NCI-H460 (cell line): ENCODE measurements at places on chromosomes 16 and 17.

GRCh38 chr16:66386629-66387622 lies 20.4 kb downstream of the CDH5 start:
- no peak for DNase-seq

- no peak for DNase-seq
Observed at GRCh38 chr16:80672379-80672778, 131.6 kb downstream of the DYNLRB2 start.

DNA sequence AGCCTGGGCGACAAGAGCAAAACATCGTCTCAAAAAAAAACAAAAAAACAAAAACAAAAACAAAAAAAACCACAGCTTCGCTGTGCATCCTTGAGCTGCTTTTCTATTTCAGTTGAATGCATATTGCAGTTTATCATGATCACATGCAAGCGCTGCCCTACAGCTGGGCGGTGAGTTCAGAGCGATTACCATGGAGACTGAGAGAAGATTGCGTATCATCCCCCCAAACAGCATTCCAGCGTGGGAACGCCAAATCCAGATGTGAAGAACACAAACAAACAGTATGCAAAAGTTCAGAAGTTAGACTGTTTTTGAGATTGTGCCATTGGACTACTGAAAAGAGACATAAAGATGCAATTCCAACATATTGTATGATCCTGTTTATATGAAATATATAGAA lies 15.1 kb upstream of the SLC52A1 start:
- no peak for DNase-seq

DNA sequence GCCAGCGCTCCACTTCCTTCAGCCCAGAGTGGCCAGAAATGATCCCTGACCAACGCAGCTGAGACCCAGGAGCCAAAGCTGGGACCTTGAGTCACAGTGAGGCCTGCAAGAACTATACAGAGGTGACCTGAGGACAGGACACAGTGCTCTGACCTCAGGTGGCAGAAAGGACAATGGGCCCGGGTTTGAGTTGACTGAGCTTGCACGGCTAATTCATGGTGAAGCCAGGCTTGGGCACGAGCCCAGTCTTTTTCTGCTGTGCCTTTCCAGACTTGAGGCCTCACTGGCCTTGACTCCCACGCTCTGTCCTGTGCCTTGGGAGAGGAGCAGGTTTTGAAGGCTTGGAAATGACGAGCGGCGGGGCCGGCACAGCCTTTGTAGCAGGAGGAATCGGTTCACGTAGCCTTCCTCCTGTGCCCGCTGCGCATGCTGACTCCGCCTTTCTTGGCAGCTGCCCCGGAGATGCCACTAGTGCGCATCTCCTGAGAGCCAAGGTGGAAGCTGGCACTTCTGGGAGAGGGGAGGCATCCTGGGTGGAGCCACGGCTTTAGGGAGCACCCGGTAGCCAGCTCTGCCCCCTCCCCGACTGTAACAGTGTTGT lies 34.9 kb downstream of the NDEL1 start:
- DNase-seq, result no peak

DNA sequence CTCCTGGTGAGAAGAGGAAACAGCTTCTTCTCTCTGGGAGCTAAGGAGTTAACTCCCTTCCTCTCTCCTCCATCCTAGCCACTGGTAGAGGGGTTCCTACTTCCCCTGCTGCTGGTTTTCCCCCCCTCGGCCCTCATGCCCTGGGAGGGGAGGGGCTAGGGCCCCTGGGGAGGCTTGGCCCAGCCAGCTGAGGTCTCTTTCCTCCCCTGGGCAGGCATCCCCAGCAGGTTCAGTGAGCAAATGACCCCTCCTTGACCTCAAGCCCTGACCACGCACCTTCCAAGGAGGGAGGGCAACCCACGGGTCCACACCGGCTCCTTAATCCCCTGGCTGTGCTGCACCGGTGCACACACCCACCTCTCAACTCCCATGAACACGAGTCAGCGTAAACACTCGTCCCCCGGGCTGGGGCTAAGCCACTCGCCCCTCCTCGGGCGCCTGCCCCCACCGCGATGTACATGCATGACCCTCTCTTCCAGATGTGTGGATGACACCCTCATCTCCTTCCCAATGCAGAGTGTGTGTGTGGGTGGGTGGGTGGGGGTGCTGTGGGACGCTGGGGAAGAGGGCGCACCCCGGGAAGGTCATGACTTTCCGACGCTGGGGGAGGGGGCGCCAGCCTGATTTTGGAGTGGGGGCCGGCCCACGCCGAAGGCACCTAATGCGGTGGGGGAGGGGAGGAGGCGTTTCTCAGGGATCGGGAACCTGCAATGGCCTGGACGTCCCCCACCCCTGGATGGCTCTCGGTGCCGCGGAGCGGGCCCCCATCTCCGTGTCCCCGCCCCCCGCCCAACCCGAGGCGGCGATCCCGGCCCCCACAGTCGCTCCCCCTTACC lies 33.7 kb downstream of the SRCIN1 start:
- DNase-seq, result no peak

GRCh38 chr17:36525888-36526287 lies 8.8 kb downstream of the MYO19 start:
- no peak for DNase-seq

DNA sequence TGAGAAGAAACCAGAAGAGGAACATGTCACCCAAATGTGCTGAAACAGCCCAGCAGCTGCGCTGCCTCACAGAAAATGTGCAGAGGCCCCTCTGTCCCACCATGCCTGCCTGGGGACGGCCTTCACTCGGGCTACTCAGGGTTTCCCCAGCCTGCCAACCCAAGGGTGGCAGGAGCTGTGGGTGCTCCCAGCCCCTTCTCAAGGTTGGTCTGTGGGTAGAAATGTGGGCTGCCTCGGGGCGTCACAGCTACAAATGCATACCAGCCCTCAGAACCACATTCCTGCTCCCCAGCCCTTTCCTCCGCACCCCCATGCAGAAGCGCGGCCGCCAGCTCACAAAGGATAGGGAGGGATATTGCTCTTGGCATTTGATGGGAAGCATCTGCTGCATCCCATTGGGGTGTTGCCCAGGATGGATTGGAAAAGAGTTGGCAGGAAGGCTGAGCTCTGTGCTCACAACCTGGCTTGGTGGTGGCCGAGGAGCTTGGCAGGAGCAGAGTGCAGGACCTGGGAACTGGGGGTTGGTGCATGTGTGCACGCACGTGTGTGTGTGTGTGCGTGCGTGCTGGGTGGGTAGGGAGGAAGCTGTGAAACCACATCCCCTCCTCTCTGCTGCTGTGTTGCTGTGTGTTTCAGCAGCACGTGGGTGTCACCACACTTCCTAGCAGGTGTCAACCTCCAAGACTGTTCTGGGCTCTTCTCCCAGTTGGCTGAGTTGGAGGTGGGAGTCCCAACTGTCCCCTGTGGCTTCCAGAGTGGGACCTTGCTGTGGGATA lies 304.4 kb downstream of the SEC14L1 start:
- DNase-seq, result no peak

DNA sequence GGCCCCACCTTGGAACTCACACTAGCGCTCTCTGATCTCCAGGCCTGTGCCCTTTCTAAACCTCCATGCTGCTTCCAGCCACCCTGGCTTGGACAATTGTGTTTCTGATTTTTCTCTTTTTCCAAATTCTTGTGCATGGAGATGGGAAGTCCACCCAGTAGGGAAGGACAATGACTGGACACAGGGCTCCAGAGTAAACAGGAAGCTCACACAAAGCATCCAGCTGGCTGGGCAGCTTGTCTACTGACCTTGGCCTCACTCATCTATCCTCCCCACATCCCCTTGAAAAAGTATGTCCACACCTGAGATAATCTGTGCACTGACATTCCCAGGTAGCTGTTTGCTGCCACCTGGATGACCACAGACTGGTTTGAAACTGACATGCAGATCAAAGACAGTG lies 331.2 kb upstream of the MAF start:
- no peak for DNase-seq

GRCh38 chr17:81685108-81685507 lies 1.3 kb downstream of the HGS start:
- no peak for DNase-seq

DNA sequence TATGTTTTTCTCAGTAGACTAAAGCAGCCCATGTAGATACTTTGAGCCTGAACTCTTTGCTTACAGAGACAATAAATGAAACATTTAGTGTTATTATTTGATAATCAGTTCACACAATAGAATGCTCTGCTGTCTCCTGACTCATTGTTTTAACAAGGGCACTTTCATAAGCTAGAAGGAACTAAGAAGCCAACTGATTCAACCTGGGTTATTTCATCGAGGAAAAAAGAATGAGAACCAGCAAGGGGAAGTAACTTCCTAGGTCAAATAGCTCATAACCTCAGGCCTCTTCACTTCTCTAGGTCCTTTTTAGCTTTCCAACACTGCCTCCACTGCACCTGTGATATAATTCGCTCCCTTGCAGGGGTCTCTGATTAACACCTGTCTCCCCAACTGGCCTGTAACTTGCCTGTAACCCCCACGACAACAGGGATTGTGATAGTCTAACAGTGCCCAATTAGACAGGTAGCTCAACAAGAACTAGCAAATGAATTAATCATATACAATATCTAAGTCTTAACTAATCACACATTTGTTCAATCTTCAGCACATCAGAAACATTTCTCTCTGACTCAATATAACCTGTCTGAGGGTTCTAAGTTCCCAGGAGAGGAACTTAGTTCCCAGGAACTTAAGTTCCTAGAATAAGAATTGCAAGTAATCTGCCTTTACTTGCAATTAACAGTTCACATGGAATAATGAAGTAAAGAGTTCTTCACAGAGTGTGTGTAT lies 34.8 kb downstream of the RFFL start:
- DNase-seq, result no peak

DNA sequence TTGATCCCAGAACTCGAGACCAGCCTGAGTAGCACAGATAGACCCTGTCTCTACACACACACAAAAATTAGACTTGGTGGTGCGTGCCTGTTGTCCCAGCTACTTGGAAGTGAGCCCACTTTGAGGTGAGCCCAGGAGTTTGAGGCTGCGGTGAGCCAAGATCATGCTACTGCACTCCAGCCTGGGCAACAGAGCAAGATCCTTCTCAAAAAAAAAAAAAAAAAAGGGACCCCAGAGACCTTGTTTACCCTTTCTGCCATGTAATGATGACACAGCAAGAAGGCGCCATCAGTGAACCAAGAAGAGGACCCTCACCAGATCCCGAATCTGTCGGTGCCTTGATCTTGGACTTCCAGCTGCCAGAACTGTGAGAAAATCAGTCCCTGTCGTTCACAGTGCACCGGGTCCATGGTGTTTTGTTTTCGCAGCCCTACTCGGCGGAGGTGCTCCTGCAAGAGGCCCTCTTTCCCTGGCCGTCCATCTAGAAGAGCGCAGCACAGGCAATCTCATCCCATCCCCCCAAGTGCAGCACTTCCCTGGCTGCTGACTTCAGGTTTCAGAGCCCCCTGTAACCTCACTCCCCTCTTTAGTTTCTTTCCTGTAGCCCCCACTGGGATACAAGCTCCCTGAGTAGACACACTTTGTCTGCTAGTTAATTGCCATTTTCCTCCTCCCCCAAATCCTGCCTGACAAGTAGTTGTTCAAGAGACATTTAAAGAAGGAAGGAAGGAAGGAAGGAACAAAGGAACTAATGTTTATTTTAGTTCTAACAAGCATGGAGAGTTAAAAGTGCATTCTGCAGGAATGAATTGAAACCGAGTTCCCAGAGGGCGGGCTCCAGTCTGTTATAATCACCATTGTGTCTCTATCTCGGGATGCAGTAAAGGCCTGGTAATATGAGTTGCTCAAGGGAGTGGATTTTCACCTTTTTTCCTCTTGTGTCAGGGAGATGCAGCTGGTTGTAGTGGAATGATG lies 115.3 kb downstream of the SNX29 start:
- no peak for DNase-seq

DNA sequence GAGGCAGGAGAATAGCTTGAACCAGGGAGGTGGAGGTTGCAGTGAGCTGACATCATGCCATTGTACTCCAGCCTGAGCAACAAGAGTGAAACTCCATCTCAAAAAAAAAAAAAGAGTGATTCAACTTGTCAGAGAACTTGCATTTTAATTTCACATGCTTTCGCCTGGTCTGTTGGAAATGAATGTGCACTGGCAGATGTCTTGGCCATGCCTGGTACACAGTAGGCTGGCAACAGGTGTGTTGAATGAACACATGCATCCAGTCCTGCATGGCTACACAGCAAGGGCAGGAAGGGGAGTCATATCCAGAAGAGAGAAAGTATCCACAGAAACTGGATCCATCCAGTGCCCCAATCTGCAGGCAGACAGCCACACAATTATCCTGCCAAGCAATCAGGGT lies 11.5 kb downstream of the COG4 start:
- DNase-seq, result no peak

GRCh38 chr17:46737326-46737725 lies 81.2 kb downstream of the WNT3 start:
- no peak for DNase-seq

GRCh38 chr17:36591434-36592315 lies at the start of gene DHRS11:
TSS of gene DHRS11 (plus strand) at chr17:36591879. CDS start at chr17:36592010, 131 bp downstream.
- peak; percentile 62 for DNase-seq

- DNase-seq, result no peak
Observed at GRCh38 chr16:9429646-9430330, 338.3 kb downstream of the HAPSTR1 start.

DNA sequence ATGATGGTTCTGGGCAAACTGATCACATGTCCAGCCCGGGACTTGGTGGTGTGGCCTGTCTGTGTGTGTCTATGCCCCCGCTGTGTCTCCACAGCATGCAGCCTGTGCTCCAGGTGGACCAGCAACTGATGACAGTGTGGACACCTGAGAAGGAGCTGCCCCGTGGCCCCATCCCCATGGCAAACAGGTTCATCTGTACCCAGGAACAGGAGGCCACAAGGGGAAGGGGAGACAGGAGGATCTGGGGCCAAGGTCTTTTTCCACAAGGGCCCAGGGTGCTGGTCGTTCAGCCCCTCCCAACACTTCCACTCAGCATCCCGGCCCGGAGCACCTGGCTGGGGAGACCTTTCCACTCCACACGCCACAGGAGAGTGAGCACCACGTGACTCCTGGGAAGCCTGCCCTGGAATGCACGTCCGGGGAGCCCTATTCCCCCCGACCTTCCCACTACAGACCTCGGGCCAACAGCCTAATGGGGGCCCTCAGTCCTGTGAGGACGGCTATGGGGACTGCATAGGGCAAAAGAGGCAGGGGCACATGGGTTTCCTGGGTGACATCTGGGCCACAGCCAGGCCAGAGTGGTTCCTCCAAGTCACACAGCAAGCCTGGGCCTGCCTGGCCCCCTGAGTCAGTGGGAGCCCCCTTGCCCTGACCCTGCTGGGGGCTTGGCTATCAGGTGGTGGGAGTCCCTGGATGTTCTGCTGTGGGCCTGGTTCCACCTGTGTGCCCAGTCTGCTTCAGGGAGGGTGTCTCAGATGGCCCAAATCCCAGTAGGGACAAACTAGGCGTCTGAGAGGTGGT lies 20.8 kb upstream of the NXPH3 start:
- DNase-seq, result no peak

GRCh38 chr17:80104956-80105375 lies 3.6 kb downstream of the GAA start:
- DNase-seq, result no peak

DNA sequence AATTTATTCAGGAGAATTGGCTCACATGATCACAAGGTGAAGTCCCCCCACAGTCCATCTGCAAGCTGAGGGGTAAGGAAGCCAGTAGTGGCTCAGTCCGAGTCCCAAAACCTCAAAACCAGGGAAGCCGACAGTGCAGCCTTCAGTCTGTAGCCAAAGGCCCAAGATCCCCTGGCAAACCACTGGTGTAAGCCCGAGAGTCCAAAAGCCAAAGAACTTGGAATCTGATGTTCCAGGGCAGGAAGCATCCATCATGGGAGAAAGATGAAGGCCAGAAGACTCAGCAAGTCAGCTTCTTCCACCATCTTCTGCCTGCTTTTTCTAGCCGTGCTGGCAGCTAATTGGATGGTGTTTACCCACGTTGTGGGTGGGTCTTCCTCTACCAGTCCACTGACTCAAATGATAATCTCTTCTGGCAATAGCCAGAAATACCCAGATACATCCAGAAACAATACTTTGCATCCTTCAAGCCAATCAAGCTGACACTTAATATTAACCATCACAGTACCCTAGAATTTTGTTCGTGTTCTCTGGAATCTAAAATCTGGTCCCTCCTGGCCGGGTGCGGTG lies 40.4 kb downstream of the TMEM114 start:
- DNase-seq, result no peak
